ENCODE measurements at places on chromosomes 5 and 9. TPM values are rescaled to one million over a fixed set of nuclear protein-coding genes. Genes with fewer than 3 reads are reported as not detected.

The CCL27 gene
- 235 TPM for total RNA-seq

The FOXI1 gene
- total RNA-seq, result 5.3 TPM

The SLC45A2 gene
- 1.2 TPM for total RNA-seq

The SLC4A9 gene
- 0.38 TPM for total RNA-seq

The JAKMIP2 gene
- total RNA-seq, result not detected

Data from lower leg skin (tissue), 4 donors.